ENCODE measurements at places on chromosomes 5 and 9.

GRCh38 chr5:33276628-33276950 is 164.2 kb upstream of the TARS1 start:
- no peak for DNase-seq

DNA sequence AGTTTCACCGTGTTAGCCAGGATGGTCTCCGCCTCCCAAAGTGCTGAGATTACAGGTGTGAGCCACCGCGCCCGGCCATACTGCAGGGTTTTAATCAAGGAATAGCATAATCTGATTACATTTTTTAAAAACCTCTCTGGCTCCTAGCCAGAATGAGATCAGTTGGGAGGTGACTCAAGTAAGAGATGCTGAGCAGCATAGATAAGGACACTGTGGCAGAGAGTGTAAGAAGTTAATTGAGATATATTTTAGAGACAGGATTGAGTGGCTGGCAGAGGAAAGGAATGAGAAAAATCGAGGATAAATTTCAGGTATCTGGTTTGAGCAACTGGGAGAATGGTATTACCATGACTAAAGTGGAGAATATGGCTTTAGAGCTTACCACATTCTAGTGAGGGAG is 7.3 kb upstream of the RIGI start:
- no peak for DNase-seq

- DNase-seq: no peak
Observed at GRCh38 chr5:139893873-139894272, 98.3 kb downstream of the PSD2 start.

DNA sequence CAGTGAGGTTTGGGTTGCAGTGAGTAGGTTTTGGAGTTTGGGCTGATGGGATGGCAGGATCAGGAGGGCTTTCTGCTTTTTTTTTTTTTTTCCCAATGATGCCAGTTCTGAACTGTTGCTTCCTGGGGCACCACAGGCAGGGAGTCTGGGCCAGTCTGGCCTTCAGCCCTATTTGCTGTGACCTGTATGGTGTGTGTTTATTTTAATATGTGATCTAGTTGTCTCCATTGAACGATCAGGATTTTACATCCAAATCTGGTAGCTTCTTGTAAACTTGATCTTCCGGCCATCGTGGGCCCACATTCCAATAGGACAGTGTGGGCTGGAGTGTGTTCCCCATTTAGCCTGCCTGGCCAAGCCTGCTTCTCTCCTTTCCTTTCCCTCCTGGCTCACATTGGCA is 25.8 kb upstream of the DAB2IP start:
- DNase-seq: no peak

- no peak for DNase-seq
Observed at GRCh38 chr9:76323490-76323889, 70.7 kb downstream of the RFK start.

GRCh38 chr9:97534961-97535594 is 33.6 kb downstream of the TMOD1 start:
- no peak for DNase-seq

DNA sequence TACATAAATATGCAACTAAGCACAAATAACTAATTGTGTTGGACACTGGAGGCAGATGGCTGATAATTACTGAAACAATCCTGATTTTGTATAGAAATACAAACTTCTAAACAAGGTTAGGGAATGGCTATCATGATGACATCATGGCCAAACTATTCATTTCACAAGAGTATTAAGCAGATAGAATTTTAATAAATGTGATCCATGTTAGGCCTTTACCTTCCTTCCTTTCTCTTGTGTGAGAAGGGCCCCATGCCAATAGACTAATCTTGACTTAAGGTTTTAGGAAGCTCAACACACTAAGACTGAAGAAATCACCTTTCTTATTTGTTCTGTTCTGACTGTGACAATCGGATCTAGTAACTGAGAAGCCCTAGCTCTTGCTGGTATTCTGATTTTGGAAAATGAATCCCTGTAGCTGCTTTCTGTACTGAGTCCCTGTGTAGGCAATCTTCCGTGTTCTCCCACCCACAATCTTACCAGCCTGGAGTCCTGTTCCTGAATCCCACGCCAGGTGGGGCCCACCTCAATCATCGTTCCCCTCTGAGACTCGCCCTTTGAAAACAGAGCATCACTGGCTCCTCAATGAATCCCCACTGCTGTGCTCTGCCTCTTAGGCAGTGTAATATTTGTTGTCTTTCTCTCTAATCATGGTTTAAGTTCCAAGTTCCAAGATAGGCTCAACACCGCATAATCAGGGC is 168.7 kb upstream of the GNA14 start:
- DNase-seq: no peak

GRCh38 chr5:34583167-34583566 is 73.0 kb upstream of the RAI14 start:
- DNase-seq: no peak

DNA sequence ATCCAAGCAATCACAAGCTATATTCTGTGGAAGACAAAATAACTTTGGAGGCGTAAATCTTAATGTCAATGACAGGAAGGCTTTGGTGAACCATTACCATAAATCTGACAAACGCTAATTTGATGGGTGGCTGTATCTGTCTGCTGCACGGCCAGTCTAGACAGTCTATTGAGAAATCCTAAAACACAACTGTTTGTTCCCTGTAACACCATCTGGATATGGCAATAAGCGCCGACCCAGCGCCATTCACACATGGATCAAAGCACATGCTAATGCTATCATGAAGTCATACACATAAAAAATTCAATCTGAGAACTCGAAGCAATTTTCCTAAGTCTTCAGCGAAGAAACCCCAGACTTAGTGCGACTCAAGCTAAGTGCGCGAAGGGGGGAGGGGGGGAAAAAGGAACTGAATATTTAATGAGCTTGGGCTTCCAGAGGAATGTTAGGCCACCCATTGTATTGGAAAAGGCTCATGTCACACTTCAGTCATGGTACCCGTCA is 95.1 kb downstream of the ARL15 start:
- no peak for DNase-seq

DNA sequence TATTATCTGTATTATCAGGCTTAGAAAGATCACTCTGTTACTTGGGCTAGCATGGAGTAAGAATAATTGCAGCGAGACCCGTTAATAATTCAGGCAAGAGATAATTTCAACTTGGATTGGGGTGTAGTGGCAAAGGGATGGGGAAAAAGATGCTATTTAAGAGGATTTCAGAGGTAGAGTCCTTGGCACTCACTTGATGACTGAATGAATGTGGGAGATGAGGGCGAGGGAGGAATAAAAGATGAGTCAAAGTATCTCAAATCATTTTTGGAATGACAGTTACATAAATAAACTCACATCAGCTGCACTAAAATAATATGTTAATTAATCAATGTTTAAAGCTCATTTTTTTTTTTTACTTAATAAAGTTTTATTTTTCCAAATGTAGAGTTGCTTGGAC is 4.5 kb upstream of the GPR21 start:
- no peak for DNase-seq

DNA sequence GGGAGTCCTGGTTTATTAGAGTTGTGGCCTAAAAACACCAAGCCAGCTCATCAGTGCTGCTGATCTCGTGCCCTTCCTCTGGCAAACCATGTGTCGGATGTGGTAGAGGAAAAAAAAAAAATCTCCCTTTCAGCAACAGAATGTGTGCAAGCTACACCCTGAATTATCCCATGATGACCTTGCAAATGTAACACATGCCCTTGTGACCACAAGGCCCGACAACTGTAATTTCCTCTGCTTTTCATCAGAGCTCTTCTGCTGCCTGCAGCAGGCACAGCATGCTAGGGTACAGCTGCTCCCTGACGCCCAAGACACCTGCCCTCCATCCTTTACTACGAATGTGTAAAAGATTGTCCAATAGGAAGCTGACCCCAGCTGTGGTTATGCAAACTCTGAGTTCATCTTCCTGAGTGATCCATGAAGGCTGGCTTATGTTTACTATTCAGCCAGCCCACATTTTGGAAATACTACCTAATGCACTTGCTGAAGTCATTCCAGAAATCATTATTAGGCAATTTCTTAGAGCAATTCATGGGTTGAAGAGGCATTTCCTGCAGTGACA is 14.6 kb upstream of the BNC2 start:
- no peak for DNase-seq

- DNase-seq: no peak
Observed at GRCh38 chr5:12023614-12024241, 119.5 kb upstream of the CTNND2 start.

GRCh38 chr9:124013309-124014210 is 2.0 kb downstream of the LHX2 start:
- DNase-seq: no peak

DNA sequence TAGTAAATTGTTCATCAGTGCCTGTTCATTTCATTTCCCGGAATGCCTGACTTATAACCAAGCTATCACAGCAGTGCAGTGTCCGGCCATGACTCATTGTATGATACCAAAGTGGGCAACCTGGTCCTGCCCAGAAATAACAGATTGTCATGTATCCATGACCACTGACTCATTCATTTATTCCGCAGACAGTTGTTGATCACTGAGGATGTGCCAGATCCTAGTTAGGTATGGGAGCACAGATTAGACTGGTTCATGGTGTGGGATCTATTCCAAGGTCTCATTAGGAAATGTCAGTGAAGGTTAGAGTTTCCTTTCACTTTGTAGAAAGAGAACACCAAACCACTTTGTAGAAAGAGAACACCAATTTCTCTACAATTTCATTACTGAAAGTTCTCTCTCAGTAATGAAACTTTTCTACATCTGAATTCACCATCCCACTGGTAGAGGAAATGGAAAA is 8.7 kb downstream of the NREP start:
- no peak for DNase-seq

- no peak for DNase-seq
Observed at GRCh38 chr5:168667301-168667840, 88.2 kb upstream of the PANK3 start.

DNA sequence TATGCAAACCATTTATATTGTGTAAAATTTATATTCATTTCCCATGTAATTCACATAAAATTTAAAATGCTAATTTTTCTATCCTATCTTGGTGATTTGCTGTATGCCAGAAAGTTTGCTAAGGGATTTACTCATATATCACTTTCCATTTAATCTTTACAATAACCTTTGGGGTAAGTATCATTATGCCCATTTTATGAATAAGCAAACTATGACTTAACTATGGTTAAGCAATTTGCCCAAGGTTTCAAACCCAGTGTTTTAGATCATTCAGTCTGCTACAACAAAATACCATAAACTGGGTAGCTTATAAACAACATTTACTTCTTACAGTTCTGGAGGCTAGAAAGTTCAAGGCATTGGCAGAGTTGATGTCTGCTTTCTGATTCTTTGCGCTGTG is 246.4 kb upstream of the TMEM161B start:
- no peak for DNase-seq

GRCh38 chr9:32434892-32435291 is 50.4 kb downstream of the ACO1 start:
- DNase-seq: no peak

- no peak for DNase-seq
Observed at GRCh38 chr5:73749485-73750270, 123.7 kb downstream of the ARHGEF28 start.

- no peak for DNase-seq
Observed at GRCh38 chr5:2575292-2575691, 176.2 kb downstream of the IRX2 start.

DNA sequence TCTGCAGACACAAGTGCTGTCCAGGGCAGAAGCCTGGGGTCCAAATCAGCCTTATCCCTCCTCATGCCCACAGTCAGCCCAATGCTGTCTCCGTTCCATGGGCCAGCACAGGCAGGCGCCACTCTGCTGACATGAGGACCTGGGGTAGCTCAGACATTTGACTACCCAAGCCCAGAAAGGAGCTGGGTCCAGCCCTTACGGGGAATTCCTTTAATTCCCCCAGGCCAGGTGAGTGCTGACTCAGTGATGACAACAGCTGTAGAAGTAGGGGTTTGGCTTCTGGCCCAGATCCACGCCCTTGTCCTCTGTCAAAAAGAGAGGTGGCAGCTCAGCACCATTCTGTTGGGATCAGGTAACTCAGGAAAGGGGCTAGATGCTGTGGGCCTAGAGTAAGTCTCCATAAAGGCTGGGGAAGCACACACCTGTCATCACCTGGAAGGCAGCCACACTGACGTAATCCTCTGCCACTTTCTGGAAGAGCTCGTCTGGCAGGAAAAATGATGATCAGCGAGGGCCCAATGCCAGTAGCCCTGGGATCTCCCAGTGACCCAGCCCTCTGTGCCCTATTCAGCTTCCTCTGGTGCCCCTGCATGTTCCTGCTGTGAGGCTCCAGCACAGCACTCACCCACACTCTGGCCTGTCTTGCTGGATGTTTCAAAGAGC is 1.9 kb downstream of the RAB24 start:
- DNase-seq: no peak

- DNase-seq: no peak
Observed at GRCh38 chr5:159735749-159736660, 180.3 kb upstream of the ADRA1B start.

DNA sequence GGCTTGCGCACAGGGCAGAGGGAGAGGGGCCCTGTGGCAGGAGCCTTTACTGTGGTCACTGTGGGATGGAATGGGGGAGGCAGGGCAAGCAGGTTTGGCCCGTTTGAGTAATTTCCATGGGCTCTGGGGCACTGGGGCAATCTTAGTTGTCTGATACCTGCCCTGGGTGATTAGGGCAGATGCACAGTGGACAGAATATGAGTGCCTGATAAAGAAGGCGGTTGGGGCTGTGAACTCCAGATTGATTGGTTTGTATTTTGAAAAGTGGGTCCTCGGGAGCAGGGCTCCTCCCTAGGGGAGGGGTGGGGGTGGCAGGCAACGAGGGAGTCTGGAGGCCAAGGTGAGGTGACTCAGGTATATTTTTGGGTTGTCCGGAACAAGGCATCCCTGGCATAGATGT is 247.5 kb downstream of the NSG2 start:
- no peak for DNase-seq

DNA sequence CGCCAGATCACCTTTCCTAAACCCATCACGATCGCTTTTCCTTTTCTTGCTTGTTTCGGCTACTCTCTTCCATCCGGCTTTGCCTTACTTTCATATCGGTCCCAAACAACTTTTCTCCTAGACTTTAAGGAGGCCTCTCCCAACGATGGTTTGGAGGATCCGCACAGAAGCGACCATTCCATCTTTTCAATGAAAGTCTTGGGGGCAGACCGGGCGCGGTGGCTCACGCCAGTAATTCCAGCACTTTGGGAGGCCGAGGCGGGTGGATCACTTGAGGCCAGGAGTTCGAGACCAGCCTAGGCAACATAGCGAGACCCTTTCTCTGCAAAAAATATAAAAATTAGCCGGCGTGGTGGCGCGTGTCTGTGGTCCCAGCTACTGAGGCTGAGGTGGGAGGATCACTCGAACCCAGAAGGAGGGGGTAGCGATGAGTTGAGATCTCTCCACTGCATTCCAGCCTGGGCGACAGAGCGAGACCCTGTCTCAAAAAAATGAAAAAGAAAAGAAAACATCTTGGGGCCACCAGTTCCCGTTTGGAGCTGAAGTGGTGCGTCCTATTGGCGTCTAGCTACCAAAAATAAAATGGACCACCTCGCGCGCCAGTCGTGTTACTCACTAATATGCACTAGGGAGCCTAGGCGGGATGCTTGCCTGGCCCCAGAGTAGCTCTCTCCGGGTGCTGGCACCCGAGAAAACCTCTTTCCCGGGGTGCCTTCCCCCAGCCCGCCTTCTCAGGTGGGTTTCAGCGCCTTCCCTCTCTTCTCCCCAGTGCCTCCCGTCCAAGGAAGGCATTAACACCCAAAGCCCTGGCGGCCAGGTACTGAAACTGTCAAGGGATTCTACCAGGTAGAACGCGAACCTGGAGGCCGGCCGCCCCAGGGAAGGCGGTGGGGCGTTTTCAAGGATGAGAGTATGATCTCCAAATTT is 800 bp upstream of the AP3B1 start:
- peak; percentile 11 for DNase-seq

- DNase-seq: no peak
Observed at GRCh38 chr5:116358911-116359418, 215.7 kb downstream of the SEMA6A start.

- no peak for DNase-seq
Observed at GRCh38 chr5:105508519-105508918, 1945.9 kb upstream of the NUDT12 start.

- no peak for DNase-seq
Observed at GRCh38 chr5:51033215-51033614, 350.0 kb upstream of the ISL1 start.

Measured in stimulated activated CD8-positive, alpha-beta memory T cell treated with anti-CD3 and anti-CD28 coated beads, Interleukin-15, amount 100 ng/mL, for 24 hours (primary cell).